ENCODE measurements at places on chromosomes 7 and 10.

DNA sequence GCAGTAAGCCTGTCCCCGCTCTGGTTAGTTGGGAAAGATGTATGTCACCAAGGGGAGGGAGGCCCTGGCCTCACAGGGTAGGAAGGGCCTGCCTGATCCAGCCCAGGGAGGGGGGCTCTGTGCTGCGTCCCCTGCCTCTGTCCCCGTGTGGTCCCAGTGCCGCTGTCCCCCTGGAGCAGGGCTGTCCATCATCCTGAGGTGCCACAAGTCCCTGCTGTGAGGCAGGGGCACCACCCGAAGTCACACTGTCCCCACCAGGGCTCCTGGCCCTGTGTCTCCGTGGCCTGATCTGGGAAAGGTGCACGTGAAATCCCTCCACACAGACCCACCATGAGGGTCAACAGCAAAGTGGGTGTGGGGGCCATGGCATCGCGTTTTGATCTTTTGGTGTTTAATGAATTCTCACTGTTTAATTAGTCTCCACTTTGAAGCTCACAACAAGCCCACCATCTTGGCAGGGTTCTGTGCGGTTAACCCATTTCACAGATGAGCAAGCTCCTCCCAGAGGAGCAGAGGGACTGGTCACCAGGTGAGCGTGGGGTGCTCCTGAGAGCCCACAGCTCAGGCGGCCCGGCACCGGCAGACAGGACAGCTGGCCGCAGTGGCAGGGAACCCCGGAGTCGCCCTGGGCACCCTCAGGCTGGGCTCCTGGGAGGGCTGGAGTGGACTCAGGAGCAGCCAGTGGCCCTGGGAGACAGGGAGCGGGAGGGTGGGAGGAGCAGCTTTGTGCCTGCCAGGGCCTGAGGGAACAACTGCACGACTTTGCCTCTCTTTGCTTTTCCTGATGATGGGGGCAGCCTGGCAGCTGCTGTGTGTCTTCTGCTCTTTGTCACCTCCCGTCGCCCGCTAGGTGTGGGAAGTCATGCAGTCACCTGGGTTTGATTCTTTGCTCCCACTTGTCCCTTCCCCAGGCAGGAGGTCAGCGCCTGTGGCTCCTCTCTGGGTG, 12.0 kb upstream of the CRYGN start:
- no peak for DNase-seq

DNA sequence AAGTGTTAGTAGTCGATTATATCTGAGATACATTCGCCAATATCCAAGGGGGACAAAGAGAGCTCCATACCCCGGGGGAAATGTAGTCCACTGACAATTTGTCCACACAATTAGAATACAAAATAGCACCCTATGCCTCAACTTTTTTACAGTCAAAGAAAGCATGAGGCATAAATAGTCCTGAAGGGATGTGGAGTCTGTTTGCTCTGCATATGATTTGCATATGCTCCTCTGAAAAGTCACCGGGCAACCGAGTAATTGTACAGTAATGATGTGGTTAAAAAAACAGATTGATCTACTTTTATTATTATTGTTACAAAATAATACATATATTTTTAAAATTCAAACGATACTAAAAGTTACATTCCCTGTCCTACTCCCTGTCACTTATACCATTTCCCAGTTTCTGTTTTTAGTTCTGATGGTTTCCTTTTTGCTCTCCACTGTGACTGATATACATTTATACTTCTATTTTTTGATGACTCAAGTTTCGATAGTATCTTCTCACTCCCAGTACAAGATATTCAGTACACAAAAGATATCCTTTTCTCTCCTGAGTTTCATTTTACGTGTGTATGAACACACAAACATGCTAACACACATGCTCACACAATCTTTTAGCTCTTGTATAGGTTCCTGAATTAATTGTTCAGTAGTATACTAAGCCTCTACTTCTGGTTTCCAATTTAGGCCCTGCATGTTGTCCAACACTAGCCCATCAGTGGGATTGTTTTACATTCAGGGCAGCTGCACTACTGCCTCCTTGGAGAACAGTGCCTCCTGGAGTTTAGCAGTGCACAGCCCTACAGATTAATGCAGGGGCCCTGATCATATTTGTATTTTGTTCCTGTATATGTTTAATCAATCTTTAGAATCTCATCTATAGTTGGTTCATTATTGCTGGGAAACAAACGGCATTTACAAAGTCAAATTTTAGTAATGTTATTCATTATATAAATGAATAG, 130.9 kb downstream of the TES start:
- no peak for DNase-seq

DNA sequence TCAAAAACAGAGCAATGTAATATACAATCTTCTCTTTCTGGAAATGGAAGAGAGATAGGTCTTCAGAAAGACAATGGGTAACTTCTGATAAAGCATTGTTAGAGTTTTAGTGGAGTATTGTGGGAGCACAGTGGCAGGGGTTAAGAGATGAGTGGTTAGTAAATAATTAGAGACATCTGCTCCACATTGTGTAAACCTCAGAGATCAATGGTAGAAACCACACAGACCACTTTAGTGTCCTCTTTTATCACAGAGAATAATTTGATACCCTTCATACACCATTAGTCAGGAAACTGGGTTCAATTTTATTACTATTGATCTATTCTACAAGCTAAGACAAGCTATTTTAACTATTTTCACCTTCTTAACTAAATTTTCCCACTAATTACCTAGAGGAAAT, 35.9 kb upstream of the MAGI2 start:
- DNase-seq = peak; percentile 12

- DNase-seq = no peak
Measured at GRCh38 chr7:68676813-68677535, 921.3 kb upstream of the AUTS2 start.

DNA sequence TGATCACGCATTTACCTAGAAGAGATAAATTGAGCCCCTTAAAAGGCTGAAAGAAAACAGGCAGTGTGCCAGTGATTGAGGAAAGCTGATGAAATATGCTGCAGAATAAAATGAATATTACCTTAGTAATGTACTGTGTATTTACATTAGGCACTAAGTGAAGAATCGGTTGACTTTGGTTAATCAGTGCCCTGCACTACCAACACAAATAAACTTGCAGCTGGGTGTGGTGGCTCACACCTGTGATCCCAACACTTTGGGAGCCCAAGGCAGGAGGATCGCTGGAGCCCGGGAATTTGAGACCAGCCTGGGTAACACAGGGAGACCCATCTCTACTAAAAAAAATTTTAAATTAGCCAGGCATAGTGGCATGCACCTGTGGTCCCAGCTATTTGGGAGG, 148.3 kb upstream of the TCF7L2 start:
- DNase-seq = no peak

DNA sequence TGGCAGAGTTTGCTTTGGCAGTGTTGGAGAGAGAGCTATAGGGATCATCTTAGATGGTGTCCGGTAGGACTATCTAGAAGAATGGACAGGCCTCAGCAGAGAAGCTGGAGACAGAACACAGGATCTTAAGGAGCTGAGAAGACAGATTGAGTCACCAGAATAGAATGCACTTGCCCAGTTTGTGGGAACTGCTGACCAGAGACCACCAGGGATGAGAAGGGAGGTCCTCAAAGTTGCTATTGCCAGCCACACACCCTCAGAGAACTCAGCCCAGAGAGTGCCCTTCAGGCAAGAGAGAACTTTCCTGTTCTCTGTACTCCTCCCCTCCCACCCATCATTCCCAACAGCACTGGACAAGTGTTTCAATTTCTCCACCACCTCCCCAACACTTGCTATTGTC, 25.3 kb upstream of the GALNT11 start:
- no peak for DNase-seq

DNA sequence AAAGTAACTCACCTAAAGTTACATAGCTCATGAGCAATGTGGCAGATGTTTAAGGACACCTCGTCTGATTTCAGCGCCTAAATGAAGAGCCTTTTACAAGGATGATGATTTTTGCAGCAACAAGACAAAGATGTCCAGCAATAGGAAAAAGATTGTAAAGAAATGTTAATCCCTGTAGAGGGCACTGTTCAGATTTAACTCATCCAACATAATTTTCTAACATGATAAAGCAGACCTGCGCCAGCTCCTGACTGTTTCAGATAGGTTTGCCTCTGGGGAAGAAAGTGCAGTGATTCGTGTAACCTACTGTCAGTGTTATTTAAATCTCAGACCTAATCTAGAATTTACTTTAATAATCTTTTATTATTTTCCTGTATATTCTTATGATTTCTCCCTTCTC, 595.2 kb downstream of the AUTS2 start:
- DNase-seq = no peak

- no peak for DNase-seq
Measured at GRCh38 chr10:36446881-36447280, 678.5 kb upstream of the ANKRD30A start.

DNA sequence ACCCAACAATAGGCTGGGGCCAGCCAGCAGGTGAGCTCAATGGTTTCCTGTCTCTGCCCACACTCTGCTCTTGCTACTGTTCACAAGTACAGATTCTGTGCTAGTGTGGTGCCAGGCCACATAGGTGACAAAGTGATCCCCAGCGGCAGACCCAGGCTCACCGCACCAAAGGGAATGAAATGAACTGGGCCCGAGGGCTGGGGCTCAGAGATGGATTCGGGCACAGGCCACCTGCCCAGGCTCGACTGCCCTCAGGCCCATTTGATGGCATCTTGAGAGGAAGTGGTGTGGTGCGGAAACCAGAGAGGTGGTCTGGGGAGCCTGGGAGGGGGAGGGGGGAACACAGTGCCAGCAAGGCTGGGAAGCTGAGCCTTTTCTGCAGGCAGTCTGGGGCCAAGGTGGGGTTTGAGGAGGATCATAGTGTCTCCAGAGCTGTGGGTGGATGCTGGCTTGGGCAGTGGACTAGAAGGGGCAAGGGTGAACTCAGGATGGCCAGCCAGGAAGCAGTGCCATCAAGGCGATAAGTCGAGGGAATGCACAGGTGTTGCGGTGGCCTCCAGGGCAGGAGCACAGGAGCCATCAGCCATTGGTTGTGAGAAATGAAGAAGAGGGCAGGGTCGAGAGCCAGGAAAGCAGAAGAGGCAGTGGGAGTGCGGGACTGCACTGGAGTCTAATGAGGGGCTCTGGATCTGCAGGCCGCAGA, 85.2 kb downstream of the ARHGAP22 start:
- DNase-seq = no peak

DNA sequence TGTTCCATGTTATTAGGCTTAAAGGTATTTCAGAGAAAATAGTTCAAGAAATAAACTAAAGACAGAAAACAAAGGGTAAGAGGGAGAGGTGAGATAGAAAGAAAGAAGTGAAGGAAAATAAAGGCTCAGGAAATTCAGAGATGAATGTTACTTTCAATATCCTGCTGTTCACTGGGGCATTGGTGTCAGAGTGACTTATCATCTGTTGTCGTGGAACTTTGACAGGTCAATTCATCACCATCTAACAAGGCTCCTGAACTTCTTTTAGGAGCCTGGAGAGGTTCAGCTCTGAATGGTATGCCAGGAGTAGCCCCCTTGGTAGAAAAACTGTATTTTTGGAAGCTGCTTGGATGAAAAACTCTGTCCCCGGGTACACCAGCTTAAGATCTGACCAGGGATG, 100.1 kb downstream of the KLF6 start:
- DNase-seq = no peak

DNA sequence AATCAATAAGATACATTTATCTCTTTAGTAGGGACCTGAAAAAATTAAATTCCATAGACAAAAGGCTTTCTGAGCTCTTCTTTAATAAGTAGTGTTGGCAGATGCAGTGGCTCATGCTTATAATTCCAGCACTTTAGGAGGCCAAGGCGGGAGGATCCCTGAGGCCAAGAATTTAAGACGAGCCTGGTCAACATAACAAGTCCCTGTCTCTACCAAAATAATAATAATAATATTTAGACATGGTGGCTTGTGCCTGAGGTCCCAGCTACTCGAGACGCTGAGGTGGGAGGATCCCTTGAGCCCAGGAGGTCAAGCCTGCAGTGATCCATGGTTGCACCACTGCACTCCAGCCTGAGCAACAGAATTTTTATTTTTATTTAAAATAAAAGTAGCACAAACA, 280.8 kb downstream of the ADK start:
- no peak for DNase-seq

DNA sequence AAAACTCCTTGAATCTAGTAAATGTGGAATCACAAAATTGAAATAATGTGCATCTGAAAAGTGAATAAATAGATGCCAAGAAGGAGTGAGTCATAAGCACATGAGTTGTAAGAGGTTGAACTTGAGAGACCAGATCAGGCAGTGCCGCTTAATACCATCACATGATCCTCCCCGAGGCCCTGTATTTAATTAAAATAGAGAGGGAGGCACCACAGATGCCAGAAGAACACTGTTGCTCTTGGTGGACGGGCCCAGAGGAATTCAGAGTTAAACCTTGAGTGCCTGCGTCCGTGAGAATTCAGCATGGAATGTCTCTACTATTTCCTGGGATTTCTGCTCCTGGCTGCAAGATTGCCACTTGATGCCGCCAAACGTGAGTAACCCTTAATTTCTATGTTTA, at the start of gene GPNMB:
Gene GPNMB (plus strand): TSS at position 221 of the 400 bp plus-strand sequence. CDS start 83 bp downstream, at position 304.
- no peak for DNase-seq

- no peak for DNase-seq
Measured at GRCh38 chr7:72435925-72436480, 23.9 kb upstream of the CALN1 start.

- DNase-seq = no peak
Measured at GRCh38 chr10:101619983-101620382, 31.9 kb downstream of the DPCD start.

GRCh38 chr10:48759113-48759901, 74.6 kb downstream of the WDFY4 start:
- DNase-seq = no peak

GRCh38 chr10:75165684-75166622, 44.6 kb upstream of the VDAC2 start:
- no peak for DNase-seq

Data from SHP77 treated with DMSO at 0.1 percent for 48 hours (cell line).